ENCODE measurements at places on chromosomes 7 and 10. TPM values are rescaled to one million over a fixed set of nuclear protein-coding genes. Genes with fewer than 3 reads are reported as not detected.

The NEURL1 gene
- total RNA-seq = 0.35 TPM

The LRMDA gene
- total RNA-seq = 1.3 TPM

The PAX4 gene
- not detected for total RNA-seq

The C10orf105 gene
- 0.14 TPM for total RNA-seq

The ANLN gene
- total RNA-seq = 90.5 TPM

The PSMA2 gene
- total RNA-seq = 121 TPM

The TPST1 gene
- total RNA-seq = 14.8 TPM

The ASB10 gene
- not detected for total RNA-seq

The GPR158 gene
- not detected for total RNA-seq

The IGF2BP3 gene
- 28.0 TPM for total RNA-seq

The CNNM2 gene
- total RNA-seq = 2.9 TPM

The MBL2 gene
- not detected for total RNA-seq

The CARD11 gene
- total RNA-seq = 6.1 TPM

The CTAGE8 gene
- total RNA-seq = 0.51 TPM

The SCART1 gene
- 0.51 TPM for total RNA-seq

The CUZD1 gene
- total RNA-seq = 0.09 TPM

The TMEM120A gene
- total RNA-seq = 18.0 TPM

The NANOS1 gene
- total RNA-seq = 0.99 TPM

The GJD4 gene
- not detected for total RNA-seq

The SBDS gene
- 76.7 TPM for total RNA-seq

All from airway epithelial cell (primary cell).